ENCODE measurements at places on chromosomes 1 and 21.
A peak's percentile ranks its signal among the peaks of the same experiment; 100 is the strongest.

- peak; percentile 87 for DNase-seq
Measured at GRCh38 chr1:110460253-110461220, 9.6 kb downstream of the PROK1 start.

DNA sequence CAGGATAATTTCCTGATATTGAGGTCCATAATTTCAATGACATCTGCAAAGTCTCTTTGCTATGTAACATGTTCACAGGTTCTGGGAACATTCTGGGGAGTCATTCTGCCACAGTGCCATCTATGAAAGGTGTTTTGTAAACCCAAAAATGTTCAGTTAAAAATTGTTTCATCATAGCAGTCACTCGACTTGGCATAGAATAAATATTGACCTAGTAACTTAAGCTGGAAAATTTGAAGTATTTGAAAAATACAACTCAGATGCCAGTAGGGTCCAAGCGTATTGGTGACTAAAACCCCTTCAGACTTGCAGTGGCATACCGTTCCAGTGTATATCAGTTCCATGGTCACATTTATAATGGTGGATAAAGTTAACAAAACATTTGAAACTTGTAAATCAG, 6.8 kb downstream of the DESI2 start:
- no peak for DNase-seq

DNA sequence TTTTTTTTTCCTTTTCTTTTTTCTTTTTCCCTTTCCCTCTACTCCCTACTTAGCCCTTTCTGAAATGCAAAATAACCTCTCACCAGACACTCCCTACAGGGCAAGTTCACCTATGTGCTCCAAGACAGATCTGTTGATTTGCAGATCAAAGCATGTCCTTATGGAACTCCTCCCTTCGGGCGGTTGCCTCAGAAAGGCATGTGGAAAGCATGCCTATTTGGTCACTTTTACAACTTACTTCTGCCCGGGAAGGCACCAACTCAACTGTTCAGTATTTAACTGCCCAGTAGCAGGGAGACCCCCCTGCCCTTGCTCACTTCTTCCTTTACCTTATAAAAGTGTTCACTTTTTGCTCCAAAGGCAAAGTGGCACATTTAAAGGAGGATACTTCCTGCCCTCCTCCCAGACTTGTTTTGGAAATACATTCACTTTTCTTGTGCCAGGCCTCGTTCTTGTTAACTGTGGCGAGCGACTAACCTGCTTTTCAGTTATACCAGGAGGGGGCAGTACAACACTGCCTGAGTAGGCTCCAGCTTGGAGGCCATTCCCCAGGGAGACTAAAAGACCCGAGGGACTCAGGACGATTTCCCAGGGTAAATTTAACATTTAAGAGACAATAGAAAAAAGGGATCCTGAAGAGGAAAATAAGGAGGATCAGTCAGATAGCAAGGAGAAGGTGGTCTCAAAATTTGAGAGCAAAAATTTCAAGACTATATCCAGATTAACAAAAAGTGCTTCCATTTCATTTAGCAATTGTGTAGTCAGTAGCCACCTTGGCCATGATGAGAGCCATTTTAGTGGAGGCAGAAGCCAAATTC, 12.3 kb upstream of the SLAMF7 start:
- DNase-seq = no peak

DNA sequence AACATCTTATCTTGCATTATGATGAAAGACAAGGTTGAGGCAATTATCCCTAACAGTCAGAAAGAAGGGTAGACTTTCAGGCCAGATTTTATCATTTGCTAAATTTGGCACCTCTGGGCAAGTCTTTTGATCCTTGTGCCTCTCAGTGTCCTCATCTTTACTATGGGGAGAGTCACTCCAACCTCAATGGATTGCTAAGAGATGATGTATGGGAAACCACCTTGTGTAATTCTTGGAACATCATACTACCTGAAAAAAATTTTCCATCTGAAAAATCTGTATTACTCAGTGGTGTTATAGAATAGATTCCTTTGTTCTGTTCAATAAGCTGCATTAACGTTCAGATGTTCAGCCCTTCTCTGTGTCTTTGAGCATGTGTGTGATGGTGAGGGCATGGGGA, 230.7 kb downstream of the TGFB2 start:
- DNase-seq = no peak

DNA sequence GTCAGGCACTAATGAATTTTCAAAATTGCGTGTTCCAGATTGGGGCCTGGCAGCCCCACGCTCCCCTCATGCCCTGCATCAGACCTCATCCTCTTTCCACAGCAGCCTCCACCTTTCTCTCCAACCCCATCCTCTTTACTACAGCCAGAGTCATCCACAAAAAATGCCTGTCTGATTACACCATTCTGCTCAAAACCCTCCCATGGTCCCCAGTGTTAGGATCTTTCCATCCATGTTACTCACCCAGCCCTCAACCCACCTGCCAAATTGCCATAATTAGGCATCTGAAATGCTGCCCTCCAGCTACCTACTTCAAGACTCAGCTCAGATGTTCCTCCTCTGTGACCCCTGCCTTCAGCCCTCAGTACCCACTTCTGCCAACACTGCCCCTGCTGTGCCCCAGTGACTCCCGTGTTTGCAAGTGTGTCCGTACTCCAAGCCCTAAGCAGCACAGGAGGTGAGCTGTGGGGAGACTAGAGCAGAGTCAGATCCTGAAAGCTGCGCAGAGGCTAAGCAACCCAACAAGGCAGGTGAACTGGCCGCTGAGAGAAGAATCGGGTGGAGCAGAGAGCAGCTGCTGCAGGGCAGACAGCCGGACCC, 715 bp upstream of the ARTN start:
- no peak for DNase-seq

GRCh38 chr1:11567244-11568065, 86.8 kb downstream of the FBXO2 start:
- no peak for DNase-seq

DNA sequence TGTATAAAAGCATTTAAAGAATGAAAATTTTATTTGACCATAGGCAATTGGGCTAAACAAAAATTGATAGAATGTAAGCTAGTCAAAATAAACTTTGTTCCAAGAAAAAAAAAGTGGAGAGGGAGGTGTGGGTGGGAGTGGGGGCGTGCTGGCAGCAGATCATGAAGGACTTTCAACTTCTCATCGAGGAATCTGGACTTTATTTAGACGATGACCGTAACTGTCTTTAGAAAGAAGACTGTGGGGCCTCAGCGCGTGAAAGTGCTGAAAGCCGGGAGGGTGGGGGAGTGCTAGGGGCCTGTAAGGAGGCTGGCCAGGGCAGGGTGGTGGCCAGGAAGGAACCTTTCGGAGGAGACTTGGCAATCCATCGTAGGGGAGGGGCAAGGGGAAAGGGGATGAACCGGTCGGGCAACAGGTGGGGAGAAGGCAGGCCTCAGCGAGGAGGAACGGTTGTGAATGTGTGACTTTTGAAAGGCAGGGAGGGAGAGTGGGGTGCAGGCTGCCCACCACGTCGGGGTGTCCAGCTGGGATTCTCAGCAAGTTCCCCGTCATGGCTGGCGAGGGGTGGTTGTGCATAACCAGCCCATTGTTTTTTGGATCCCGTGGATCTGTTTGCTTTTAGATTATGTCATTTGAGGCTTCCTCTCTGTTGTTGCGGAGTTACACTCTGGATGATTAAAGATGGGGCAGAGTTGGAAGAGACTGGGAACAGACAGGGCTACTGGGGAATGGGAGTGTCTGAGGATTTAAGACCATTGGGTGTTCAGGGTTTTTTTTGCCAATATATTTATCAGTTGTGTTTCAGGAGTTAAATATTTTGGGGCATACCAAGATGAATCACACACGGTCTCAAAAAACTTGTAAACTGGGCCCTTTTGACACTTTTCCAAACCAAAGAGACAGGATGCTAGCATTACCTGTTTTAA, 35.5 kb downstream of the HUNK start:
- DNase-seq = no peak

DNA sequence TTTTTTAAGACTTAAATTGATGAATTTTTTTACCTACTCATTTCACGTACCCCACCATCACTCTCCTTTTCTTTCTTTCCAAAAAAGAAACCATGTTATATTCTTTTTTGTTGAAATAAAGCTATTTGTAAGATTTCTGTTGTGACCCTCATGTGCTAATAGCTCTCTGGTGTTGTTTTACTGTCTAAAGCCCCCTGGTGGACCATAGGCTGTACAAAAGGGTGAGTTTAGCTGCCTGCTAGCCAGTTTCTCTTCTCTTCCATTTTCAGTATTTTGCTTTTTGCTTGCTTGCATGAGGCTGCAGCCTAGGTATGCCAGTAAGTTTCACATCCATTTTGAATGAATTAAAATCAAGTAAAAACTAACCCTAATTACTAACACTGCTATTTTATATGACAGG, 15.6 kb upstream of the VAMP3 start:
- DNase-seq = no peak

GRCh38 chr1:5889901-5890300, 102.3 kb downstream of the NPHP4 start:
- DNase-seq = no peak

- no peak for DNase-seq
Measured at GRCh38 chr1:243916160-243916559, 66.1 kb upstream of the AKT3 start.

DNA sequence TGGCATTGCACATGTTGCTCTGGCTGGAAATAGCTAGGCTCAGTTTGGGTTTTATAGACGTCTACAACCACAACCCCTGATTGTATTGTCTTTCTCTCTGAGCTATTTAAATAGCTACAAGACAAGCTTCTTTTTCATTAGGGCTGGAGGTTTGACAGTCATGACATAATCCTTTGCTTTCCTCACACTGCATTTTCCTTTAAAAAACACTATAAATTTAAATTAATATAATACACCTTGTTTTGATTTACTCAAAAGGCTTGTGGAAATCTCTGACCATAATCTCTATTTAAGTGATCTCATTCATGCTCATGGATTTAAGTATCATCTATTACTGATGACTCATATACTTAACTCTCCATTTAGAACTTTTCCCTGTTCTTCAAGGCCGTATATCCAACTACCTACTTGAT, 50.4 kb upstream of the PTGFR start:
- no peak for DNase-seq

- no peak for DNase-seq
Measured at GRCh38 chr1:204728045-204728444, 42.5 kb upstream of the LRRN2 start.

- no peak for DNase-seq
Measured at GRCh38 chr1:20987831-20988825, 188.6 kb downstream of the EIF4G3 start.

- no peak for DNase-seq
Measured at GRCh38 chr1:56526571-56527174, 52.7 kb downstream of the PLPP3 start.

Measured in right atrium auricular region (tissue), 2 donors.